ENCODE measurements at places on chromosomes 7 and 10. TPM values are rescaled to one million over a fixed set of nuclear protein-coding genes. Genes with fewer than 3 reads are reported as not detected.
A peak's percentile ranks its signal among the peaks of the same experiment; 100 is the strongest.

- DNase-seq = no peak
These were observed 368.5 kb upstream of the MGMT start for GRCh38 chr10:129098517-129098916.

- no peak for DNase-seq
These were observed 148.3 kb upstream of the PRPS1L1 start for GRCh38 chr7:18175801-18176450.

The POLR2J2 gene
- total RNA-seq = 16.4 TPM

- DNase-seq = peak; percentile 48
These were observed 4.9 kb upstream of the GRID2IP start for GRCh38 chr7:6556196-6556595.

The CYP17A1 gene
- total RNA-seq = not detected

The PTPRN2 gene
- not detected for total RNA-seq

The OR2A5 gene
- total RNA-seq = not detected

DNA sequence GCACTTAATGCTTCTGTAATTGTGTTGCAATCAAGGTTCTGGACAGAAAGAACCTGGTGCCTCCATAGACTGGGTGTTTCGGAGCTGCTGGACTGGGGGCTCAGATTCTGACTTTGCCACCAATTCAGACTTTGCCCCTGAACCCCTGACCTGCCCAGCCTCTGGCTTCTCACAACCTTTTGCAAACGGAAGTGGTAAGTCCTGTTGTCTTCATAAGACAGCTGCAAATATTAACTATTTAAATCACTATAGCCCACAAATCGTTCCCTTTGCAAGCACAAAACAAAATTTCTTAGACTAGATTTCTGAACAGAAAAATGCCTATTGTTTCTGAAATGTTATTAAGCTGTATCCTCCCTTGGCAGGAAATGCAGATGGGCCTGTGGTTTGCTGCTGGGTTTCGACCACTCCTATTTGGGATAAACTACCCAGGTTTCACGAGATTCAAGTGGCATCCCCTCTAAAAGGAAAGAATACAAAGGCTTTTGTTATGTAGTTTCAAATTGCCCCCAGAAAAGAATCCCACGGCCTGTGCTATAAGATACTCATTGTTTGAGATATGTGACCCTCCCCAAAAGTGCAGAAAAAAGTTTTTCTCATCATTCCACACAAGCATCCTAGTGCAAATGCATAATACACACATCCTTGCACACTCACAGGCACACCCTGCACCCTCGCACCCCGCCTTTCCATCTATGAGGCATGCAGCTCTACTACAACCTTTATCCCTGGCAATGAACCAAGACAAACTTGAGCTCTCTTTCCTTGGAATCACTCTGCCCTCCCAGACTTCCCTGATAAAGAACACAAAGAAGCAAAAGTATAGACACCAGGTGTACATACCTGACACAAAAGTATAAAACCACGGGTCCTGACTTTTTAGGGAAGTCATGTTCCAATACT lies 209.1 kb downstream of the PRPF18 start:
- DNase-seq = no peak

The PWWP2B gene
- total RNA-seq = 16.9 TPM

The OR9A2 gene
- not detected for total RNA-seq

The UPK3BL1 gene
- 39.8 TPM for total RNA-seq

DNA sequence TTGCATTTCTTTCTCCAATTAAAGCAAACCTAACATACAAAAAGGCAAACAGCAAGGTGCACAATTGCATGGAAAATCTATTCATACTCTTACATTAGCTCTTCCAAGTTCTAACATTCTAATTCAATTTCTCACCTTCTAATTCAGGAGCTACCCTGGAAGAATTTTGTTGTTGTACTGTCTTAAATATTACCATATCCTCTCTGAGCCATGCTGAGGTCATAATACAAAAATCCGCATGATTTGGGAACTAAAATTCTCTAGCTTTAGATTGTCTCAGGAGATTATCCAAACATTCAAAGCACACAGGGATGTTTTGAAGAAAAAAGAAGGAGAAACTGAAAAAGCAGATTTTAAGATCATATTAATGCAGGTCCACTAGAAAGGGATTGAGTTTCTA lies 229.9 kb downstream of the KIAA1217 start:
- DNase-seq = no peak

DNA sequence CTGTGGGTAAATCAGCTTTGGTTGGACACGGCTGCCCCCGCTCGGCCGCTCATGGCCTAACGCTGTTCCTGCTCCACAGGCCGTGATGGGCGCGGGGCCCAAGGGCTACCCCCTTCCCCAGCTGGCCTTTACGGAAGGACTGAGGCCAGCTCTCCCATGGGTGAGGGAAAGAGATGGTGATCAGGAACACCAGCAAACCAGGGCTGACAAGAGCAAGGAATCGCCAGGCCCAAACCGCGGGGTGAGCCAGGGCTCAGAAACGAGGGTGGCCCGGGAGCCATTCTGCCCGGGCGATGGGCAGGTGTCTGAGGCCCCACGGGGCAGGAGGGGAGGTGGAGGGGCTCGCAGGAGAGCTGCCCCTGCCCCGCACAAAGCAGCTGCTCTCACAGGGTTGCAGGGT lies 26.6 kb downstream of the GPER1 start:
- no peak for DNase-seq

The GJD4 gene
- not detected for total RNA-seq

The MBLAC1 gene
- 1.4 TPM for total RNA-seq

The A1CF gene
- total RNA-seq = not detected

- peak; percentile 57 for DNase-seq
These were observed 51.2 kb downstream of the PDK4 start for GRCh38 chr7:95545007-95545615.

The WASHC2A gene
- total RNA-seq = 26.9 TPM

- no peak for DNase-seq
These were observed 10.3 kb downstream of the SP8 start for GRCh38 chr7:20776214-20776911.
